AML-193 (cell line): ENCODE measurements at places on chromosomes 12 and 14.

DNA sequence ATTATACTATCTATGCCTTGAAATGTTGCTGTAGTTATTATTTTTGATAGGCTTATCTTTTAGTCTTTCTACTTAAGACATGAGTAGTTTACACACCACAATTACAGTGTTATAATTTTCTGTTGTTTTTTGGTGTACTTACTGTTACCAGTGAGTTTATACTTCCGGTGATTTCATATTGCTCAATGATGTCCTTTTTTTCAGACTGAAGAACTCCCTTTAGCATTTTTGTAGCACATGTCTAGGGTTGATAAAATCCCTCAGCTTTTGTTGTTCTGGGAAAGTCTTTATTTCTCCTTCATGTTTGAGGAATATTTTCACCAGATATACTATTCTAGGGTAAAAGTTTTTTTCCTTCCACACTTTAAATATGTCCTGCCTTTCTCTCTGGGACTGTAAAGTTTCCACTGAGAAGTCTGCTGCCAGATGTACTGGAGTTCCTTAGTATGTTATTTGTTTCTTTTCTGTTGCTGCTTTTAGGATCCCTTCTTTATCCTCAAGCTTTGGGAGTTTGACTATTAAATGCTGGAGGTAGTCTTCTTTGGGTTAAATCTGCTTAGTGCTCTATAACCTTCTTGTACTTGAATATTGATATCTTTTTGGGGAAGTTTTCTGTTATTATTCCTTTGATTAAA, 41.5 kb upstream of the FERMT2 start:
- DNase-seq: no peak

GRCh38 chr14:37903343-37904191, 304.1 kb upstream of the SSTR1 start:
- DNase-seq: peak; percentile 9

DNA sequence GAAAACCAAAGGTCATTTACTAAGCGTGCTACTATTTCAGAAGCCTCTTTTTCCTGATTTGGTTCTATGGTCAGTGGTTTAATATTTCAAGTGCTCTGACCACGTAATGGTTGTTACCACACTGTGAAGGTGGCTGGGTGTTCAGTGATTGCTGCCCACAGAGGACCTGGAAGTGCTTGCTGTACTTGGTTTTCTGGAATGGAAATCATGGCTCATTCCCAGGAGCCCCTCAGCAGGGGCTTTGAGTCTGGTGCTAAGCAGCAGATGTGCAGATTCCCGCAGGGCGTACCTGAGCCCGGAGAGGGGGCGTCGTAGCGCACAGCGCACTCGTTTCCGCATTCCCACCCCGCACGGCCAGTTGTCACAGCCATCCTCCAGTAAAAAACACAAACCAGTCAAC, 50.5 kb downstream of the TRAF3 start:
- no peak for DNase-seq

DNA sequence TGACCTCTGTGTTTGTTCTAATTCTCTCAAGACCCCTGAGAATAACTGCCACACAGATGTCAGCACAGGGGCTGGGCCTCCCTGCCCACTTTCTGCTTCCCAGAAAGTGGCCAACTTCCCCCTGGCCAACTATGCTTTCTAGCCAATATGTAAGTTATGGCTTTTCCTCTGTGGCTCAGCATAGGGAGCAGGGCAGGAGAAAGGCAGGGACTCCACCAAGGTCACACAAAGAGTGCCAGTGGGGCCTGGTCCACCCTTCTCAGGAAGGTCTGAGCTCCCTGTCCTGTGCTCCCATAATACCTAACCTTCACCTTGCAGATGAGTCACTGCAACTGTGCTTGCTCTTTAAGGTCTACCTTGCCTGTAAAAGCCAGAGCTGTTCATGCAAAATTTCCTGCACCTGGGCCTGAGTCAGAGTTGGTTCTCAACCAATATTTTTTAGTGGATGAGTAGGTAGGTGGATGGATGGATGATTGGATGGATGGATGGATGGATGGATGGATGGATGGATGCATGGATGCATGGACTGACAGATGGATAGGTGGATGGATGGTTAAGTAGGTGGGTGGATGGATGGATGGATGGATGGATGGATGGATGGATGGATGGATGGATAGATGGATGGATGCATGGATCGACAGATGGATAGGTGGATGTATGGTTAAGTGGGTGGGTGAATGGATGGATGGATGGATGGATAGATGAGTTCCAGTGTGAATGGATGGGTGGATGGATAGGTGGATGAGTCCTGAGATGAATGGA, 64.2 kb downstream of the DIO3 start:
- no peak for DNase-seq

GRCh38 chr12:114760151-114760877, 76.3 kb upstream of the TBX3 start:
- DNase-seq: no peak

- DNase-seq: no peak
Measured at GRCh38 chr12:67541625-67541991, 106.9 kb upstream of the DYRK2 start.

DNA sequence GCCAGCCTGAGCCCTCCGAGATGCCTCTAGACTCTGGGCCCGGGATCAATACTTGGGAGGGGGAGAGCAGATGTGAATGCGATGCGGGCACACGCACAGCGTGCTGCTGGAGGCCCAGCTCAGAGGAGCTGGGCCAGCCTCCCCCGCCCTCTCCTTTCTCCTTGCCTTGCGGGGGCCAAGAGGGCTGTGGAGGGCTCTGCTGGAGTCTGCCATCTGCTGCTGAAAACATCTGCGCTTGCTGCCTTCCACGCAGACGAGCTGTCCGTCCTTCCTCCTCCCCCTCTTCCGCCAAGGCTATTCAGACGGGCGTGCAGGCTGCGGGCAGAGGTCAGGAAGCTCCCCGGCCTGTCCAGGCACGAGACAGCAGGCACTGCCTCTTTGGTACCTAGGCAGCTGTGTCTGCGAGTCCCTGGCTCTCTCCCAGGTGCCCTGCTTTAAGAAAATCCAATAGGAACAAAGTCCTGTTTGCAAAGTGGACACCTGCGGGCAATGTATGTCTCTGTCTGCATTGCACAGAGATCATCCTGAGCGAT, 75.2 kb downstream of the SPRING1 start:
- DNase-seq: peak; percentile 92

- no peak for DNase-seq
Measured at GRCh38 chr12:72006766-72007165, 68.1 kb downstream of the TPH2 start.

DNA sequence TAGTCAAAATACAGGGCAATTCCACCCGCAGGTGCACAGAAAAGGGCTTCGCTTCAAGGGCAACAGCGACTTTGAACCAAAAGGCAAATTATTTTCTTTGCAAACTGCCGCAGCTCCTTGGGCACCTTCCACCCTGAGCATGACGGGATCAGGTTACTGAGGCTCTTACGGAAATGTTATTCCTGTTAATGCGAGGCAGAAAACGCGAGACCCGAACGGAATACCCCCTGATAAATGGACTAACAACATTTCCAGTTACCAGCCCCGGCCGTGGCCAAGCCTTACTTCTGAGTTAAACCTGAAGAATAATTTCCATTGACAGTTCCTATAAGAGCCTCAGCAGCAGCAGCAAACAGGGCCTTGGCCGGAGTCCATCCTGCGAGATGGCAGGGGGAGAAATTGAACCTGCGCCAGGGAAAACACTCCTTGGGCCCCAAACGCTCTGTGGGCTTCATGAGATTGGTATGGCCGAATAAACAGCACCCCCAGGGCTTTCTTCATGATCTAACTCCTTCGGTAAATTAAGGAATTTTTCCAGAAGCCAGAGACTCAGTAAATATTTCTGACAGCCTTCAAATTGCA, 70.0 kb upstream of the DICER1 start:
- no peak for DNase-seq
